T-cell (primary cell): ENCODE measurements at places on chromosomes 5 and 9.

DNA sequence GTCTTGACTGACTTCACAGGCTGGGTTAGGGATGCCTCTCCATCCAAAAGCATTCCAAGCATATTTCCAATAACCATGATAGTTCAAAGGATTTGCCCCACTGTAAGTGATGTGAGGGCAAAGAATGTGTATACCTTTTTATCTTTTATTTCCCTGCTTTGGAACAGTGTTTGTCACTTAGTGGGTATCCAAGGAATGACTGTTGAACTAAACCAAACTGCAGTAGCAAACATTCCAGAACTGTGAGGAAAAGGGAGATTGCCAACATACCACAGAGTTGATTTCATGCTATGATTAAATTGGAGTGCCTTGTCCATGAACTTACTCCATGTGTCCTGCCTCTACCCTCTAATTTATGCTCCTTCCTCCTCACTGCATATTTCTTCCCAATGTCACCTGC is 400.0 kb downstream of the KIAA0825 start:
- no peaks in the 10 kb centered on the region for H3K4me1 ChIP-seq
- H3K36me3 ChIP-seq = no peaks in the 10 kb centered on the region
- H3K27ac ChIP-seq = no peak overlapping the region
- DNase-seq = no peak
- H3K4me3 ChIP-seq = no peak overlapping the region

DNA sequence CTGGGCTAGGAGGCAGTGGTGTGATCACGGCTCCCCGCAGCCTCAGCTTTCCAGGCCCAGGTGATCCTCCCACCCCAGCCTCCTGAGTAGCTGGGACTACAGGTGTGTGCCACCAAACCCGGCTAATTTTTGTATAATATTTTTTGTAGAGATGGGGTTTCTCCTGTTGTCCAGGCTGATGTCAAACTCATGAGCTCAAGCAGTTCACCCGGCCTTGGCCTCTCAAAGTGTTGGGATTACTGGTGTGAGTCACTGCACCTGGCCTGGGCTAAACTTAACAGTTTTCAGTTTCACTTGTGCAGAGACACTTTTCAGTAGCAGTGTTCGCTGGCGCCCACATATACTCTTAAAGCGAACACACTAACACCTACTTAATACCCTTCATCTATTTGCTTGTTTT is 205.6 kb upstream of the ZNF608 start:
- no peaks in the 10 kb centered on the region for H3K27me3 ChIP-seq
- H3K4me3 ChIP-seq = no peak overlapping the region
- peak overlapping the region; percentile 26 for H3K27ac ChIP-seq
- no peaks in the 10 kb centered on the region for H3K4me1 ChIP-seq
- no peaks in the 10 kb centered on the region for H3K36me3 ChIP-seq
- DNase-seq = no peak

DNA sequence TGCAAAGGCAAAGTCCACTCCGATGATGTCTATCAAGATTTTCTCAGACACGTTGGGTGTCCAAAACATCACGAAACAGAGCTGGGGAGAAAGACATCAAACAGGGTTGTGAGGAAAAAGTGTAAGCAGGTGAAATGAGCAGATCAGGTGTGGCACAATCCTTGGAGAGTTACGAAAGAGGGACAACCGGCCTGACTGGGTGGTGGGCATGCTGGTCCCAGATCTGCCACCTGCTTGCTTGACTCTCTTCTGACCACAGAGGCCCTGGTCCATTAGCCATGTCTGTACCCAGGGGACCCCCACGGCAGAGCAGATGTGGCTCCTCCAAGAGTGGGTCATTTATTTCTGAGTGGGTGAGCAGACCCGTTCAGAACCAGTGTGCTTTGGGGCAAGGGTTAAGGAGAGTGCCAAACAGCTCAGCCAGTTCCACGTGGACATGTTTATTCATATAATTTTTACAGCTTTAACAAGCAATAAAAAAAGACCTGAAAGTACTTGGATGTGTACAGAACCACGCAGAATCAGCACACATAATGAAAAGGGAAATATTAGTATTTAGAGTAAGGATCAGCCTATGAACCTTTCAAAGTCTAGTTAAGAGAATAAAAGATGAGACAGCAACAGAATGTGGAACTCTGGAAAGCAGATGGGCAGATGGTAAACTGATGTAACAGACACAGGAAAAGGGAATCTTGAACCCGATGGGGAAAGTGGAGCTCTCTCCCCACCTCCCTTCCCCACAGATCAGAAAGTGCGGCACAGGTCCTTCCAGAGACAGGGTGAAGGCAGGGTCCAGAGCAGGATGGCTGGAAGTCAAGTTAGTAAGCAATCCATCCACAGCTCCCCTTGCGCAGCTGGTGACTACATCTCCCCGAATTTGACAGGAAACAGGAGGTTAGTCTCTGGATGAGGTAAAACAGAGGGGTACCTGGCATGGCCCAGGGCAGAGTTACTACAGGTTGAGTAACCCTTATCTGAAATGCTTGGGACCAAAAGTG is 52.5 kb downstream of the OTULIN start:
- H3K4me1 ChIP-seq = peaks cover 10% of the 10 kb centered on the region
- H3K4me3 ChIP-seq = no peak overlapping the region
- no peaks in the 10 kb centered on the region for H3K27me3 ChIP-seq
- H3K27ac ChIP-seq = no peak overlapping the region
- H3K36me3 ChIP-seq = peaks cover 42% of the 10 kb centered on the region

GRCh38 chr9:14277244-14277643 is 36.7 kb downstream of the NFIB start:
- no peak overlapping the region for H3K27ac ChIP-seq
- DNase-seq = no peak
- peaks cover 3% of the 10 kb centered on the region for H3K4me1 ChIP-seq
- no peak overlapping the region for H3K4me3 ChIP-seq

- peaks cover 11% of the 10 kb centered on the region for H3K4me1 ChIP-seq
- DNase-seq = no peak
- no peaks in the 10 kb centered on the region for H3K27me3 ChIP-seq
- no peak overlapping the region for H3K27ac ChIP-seq
- H3K36me3 ChIP-seq = no peaks in the 10 kb centered on the region
These were observed 140.1 kb upstream of the ABCA1 start for GRCh38 chr9:105067895-105068580.
